Effector memory CD8-positive, alpha-beta T cell (primary cell): ENCODE measurements at places on chromosomes 12 and 14.
A peak's percentile ranks its signal among the peaks of the same experiment; 100 is the strongest.

DNA sequence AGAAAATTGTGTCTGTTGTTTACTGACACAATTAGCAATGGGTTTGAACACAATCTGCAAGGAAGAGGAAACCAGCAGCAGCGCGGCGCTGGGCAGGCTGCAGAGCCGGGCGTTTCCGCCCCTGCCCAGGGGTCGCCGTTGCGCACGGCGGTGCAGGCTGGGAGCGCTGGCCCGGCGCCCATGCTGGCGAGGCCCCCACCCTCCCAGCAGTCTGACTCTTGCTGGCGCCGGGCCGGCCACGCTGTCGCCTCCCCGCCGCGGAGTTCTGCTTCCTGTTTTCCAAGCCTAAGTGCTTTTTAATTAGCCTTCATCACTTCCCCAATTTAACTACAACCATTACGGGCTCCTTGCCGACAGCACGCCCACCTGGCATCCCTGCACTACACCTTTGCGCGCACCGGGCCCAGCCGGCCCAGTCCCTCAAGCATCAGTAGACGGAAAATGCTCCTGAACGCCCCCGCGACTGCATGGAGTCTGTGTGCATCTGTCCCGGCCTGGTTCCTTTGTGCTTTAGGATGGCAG is 212.1 kb downstream of the GXYLT1 start:
- no peak for DNase-seq

DNA sequence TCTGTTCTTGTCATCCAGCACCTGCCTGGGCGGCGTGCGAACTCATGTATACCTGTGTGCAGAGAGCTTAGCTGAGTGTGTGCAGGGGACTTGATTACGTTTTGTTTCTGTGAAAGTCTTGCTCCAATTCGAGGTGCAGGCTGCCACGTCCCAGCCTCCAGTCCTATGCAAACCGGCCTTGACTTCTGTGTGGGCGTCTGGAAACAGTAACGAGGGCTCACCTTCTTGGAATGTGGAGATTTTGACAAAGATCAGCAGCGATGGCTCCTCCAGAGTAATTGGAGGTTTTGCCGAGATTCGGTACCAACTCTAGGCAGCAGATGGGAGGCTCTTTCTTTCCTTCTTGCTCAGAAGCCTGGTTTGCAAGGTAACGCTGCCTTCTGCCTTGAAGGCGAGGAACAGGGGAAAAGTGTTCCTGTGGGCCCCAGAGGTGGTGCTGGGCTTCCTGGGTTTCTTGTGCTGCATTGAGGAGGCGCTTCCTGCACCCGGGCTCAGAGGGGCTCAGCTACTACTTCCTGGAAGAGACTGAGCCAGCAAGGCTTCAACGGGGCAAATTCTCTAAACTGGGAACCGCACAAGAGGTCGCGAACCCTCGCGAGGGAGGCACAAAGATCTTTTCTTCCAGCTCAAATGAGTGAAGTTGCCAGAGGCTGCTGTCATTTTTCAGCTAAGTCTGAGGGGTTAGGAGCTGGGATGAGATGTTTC is 249.0 kb downstream of the AACS start:
- DNase-seq = no peak

- no peak for DNase-seq
Measured at GRCh38 chr12:41532072-41532471, 344.0 kb downstream of the PDZRN4 start.

- no peak for DNase-seq
Measured at GRCh38 chr12:88946372-88946997, 366.2 kb upstream of the KITLG start.

GRCh38 chr14:61111209-61111665 is 130.2 kb downstream of the SLC38A6 start:
- no peak for DNase-seq

DNA sequence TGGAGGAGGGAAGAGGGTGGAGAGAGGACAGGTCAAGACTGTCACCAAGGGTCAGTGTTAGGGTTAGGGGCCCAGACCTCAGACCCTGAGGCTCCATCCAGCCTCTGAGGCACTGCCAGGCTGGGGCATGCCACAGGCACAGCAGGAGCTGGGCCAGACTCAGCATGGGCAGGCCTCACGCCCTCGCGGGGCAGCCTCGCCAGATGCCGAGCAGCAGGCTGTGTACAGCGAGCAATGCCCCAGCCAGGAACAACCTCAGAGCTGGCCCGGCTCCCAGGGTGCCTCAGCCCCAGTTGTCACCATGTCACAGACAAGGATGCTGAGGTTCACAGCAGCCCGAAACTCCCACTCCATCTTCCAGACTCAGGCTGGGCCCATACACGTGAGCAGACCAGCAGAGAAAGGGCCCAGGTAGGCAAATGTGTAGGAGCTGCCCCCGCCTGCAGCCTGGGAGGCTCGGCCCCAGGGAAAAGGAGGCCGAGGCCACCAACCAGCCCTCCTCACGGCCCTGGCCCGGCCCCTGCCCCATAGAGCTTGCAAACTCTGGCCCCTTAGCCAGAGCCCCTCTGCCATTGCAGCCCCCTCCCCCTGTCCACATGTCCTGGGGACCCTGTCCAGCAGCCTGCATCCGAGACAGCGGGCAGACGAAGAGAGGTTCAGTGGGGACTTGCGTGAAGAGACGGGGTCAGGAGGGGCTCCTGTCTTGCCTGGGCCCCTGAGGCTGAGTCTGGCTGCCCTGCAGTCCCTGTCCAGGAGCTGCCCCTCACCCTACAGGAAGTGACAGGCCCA is 7.5 kb downstream of the C14orf180 start:
- no peak for DNase-seq

GRCh38 chr12:23043646-23044045 is 418.7 kb downstream of the ETNK1 start:
- no peak for DNase-seq

GRCh38 chr12:10750385-10750727 is 27.2 kb upstream of the YBX3 start:
- no peak for DNase-seq

DNA sequence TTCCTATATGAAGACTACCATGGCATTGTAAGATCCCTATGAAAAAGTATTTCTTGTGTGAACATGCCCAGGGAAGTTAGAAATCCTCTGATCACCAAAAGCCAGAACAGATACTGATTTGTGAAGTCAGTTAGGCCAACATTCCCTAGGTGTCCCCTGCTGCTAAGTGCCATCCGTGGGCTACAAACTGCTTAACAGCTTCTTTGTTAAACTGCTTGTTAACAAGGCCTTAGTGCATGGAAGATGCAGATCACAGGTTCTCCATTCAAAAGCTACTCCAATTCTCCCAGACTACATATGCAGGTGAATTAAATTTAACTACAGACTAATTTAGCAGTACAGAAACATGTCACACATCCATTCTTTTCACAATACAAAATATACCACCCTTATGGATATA is 108.2 kb downstream of the PRICKLE1 start:
- DNase-seq = no peak

DNA sequence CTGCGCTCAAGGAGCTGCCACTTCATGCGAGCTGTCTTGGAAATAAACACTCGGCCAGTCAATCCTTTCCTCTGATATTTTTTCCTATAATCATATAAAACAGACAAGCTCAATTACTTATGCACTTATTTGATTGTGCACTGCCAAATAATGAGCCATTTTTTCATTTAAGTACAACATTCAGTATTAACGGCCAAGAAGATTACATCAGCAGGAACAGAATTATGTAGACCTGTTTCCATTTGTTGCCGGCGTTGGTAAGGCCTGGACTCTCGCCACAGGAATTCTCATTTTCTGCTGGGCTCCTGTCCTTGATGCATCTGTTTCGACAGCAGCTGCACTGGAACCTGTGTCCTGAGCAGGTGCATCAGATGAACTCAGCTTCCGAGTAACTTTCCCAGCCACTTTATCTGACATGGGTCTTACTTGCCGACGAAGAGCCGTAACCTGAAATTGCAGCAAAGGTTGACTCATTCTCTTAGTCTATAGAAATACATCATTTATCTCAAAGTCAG is 110.2 kb downstream of the KIF21A start:
- DNase-seq = no peak

DNA sequence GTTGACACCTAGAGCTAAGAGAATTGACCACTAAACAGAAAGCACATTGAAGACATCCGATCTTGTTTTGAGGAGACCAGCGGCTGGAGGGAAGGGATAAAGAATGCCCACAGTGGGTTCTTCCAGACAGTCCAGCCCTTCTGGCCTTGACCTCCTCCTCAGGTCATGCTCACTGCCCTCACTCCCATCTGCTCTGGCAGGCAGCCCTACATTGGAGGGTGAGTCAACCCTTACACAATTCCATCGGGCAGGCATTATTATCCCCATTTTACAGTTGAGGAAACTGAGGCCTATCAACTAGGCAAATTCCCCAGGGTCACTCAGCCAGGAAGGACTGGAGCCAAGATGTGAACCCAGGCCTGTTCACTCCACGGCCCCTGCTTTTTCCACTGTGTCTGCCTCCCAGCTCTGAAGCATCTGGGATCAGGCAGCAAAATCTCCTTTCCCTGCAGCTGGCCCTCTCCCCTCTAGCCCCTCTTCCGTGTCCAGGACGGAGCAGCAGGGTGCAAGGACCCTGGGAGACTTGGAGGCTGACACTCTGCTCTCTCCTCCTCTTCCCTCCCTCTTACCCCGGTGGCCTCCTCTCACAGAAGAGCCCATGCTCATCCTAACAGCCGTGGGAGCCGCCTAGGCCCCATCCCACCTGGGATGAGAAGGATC is 5.3 kb downstream of the SCNN1A start:
- DNase-seq = no peak

- no peak for DNase-seq
Measured at GRCh38 chr14:95097385-95097784, 59.9 kb downstream of the DICER1 start.

DNA sequence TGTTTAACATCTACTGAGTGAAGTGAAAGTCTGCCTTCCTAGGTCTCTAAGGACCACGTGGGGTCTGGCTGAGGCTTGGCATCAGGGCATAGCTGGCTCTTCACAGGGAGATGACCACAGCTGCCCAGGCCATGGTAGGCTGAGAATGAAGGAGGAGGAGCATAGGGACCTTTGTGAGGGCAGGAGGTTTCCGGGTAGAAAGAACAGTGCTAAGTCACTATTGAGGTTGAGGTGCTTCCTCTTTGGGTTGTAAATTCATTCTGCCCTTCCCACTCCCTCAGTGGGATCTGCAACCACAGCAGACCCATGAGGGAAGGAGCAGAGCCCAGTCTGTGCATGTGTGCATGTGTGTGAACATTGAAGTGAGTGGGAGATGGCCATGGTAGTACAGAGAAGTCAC is 909.6 kb downstream of the VRK1 start:
- DNase-seq = peak; percentile 7
